SJSA1 (cell line): ENCODE measurements at places on chromosomes 3 and 15. TPM values are rescaled to one million over a fixed set of nuclear protein-coding genes. Genes with fewer than 3 reads are reported as not detected.

Gene CCDC191
- 0.39 and 7.4 TPM in 2 replicates for total RNA-seq

Gene PYGO1
- 5.9 and 9.9 TPM in 2 replicates for total RNA-seq

Gene CHRFAM7A
- total RNA-seq = not detected in 2 replicates

Gene ISLR
- not detected in 2 replicates for total RNA-seq

- no peaks in the 10 kb centered on the region for H3K36me3 ChIP-seq
- DNase-seq = no peak
- no peak overlapping the region for H3K27ac ChIP-seq
- no peak overlapping the region for H3K4me3 ChIP-seq
- no peaks in the 10 kb centered on the region for H3K4me1 ChIP-seq
These were observed 136.1 kb upstream of the SGO1 start for GRCh38 chr3:20322085-20322484.

- no peaks in the 10 kb centered on the region for H3K4me1 ChIP-seq
- no peak overlapping the region for H3K4me3 ChIP-seq
- no peak for DNase-seq
- no peaks in the 10 kb centered on the region for H3K36me3 ChIP-seq
These were observed 54.9 kb downstream of the FRMD4B start for GRCh38 chr3:69330891-69331400.

DNA sequence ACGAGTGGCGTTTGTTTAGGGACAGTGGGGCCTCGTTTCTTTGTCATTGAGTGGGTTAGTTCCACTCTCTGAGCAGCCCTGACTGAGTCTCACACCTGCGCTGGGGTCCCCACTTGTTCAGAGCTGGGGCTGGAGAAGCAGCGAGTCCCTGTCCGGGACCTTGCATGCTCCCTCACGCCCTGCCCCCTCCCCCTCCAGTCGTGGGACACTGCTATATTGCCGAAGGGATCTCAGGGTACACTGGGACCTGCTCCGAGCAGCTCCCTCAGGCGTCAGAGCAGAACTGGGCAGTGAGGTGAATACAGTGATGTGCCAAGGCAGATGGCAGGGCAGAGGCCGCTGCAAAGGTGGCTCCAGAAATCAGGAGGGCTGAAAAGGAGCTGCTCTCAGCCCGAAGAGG is 59.9 kb upstream of the KLF13 start:
- peaks cover 4% of the 10 kb centered on the region; the same call in 1 of the 2 replicates for H3K4me1 ChIP-seq
- DNase-seq = no peak
- no peaks in the 10 kb centered on the region for H3K36me3 ChIP-seq
- H3K27me3 ChIP-seq = no peaks in the 10 kb centered on the region

GRCh38 chr3:121490161-121490560 is 55.6 kb downstream of the POLQ start:
- H3K27me3 ChIP-seq = no peaks in the 10 kb centered on the region
- H3K36me3 ChIP-seq = peaks cover 25% of the 10 kb centered on the region
